Fibroblast of skin of abdomen (primary cell): ENCODE measurements at places on chromosomes 7 and 10.

GRCh38 chr10:78815702-78816334 lies 252.9 kb upstream of the ZMIZ1 start:
- no peak for DNase-seq

DNA sequence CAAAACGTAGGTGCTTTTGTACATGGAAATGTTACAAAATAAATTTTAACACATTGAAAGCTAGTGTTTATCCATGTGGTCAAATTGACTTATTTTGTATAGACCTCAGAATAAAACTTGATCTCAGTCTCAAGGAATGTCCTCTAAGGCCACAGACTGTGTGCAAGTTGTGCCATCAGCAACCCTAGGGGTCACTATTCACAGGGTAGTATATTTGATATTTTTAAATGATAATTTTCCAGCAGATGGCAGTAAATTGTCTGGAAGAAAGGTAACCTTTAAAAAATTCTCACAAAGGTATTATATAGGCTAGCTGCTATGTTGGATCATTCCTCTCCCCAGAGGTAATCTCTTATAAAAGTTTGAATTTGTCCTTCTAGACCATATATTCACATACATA lies 12.9 kb upstream of the SNX10 start:
- no peak for DNase-seq

DNA sequence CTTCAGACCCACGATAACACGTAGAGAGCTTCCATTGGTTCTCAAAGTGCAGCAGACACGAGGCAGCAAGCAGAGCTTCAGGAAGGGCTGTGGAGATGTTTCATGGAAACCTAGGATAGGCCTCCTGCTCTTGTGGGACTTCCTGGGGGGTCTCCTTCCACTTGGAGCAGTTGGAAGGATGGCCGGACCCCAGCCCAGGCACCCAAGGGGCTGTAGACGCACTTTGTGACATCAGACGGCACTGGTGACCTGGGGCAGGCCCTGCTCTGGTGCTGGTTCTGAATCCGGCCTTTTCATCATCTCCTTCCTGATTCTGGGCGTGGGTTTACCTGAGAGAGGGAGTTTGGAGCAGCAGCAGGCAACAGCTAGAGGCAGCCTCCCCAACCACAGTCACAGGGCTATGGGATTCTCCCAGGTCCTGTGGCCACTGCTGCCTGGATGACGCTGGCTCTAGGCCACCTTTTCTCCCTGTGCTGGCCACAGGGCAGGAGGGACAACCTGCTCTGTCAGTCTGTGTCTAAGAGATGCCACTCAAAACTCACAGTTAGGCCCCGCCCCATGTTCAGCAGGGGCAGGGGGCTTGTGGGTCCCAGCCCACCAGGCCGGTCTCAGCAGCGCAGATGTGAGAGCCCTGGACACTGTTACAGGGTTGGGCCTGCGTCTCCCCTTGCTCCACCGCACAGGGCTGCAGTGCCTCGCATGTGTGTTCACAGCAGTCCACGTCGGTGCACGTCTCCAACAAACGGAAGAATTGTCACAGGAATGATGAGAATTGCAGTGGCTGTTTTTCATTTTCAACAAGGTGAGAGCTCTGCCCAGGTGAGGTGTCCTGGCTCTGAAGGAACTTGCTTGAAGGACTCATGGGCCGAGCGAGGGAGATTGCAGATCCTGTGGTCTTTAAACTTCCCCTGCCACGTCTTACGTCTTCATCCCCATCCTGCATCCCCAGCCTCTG lies 569.3 kb downstream of the TCERG1L start:
- no peak for DNase-seq

DNA sequence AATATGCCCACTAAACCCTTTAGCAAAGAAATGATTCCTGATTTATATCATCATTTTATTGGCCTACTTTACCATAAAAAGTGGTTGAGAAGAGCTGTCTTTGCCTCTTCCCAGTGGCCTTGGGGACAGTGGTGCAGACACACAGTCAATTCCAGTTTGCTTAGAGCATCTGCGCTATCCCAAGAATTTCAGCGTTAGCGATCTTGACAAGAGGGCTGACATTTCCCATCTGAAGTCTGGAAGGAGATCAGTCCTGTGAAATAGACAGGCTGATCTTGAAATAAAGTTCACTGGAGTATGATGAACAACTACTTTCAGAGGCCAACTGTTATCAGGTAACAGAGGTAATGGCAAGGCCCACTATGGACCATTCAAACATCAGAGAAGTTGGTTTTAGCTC lies 475.3 kb upstream of the NRP1 start:
- DNase-seq: no peak

DNA sequence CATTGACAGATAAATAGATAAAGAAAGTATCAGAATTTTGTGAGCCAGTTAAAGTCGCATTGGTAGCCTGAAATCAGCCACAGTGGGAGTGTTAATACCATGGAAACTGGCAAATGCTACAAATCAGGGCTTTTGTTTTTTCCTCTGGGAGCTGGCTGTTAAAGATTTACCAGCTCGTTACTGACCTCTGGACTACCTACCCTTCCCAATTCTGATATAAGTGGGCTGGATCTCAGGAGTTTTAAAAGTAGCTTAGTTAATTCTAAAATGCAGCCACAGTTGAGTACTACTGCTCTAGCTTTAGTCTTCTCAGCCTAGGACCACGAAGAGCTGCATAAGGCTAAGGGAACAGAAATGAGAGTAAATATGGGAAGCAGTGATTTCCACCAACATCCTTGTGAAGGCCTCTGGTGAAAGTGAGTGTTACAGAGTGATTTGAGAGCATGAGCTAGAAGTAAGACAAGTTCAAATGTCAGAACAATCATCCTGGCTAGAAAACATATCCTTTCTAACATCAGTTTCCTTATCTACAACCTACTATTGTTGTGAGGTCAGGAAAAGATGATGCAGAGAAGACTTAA lies 53.2 kb downstream of the A1CF start:
- DNase-seq: no peak

- no peak for DNase-seq
Observed at GRCh38 chr7:104584620-104585019, 256.2 kb downstream of the LHFPL3 start.

- no peak for DNase-seq
Observed at GRCh38 chr10:116316503-116316902, 7.7 kb upstream of the CCDC172 start.

GRCh38 chr7:143490717-143491306 lies 13.1 kb downstream of the TAS2R41 start:
- no peak for DNase-seq

GRCh38 chr10:6300106-6300783 lies 97.5 kb downstream of the PFKFB3 start:
- peak; percentile 74 for DNase-seq
